ENCODE measurements at places on chromosomes 7 and 10.

DNA sequence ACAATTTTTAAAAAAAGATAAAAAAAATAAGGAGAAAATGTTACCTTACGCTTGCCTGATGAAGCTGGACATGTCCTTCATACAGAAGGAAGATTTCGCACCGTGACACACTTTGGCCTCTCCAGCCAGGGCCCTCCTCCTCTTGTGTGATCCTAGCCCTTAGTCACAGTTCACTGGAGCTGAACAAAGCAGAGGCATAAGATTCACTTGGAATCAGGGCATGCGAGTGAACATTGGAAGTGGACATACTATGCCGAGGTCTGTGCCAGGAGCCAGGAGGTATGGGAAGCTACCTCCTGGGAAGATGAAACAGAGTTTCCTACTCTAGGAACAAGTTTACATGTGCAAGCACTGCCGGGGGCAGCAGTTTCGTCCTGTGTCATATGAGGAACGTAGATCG lies 91.5 kb downstream of the XPNPEP1 start:
- no peak for DNase-seq

GRCh38 chr10:109071539-109071938 lies 851.8 kb downstream of the XPNPEP1 start:
- no peak for DNase-seq

- DNase-seq: no peak
Observed at GRCh38 chr7:108839076-108839475, 269.4 kb downstream of the DNAJB9 start.

DNA sequence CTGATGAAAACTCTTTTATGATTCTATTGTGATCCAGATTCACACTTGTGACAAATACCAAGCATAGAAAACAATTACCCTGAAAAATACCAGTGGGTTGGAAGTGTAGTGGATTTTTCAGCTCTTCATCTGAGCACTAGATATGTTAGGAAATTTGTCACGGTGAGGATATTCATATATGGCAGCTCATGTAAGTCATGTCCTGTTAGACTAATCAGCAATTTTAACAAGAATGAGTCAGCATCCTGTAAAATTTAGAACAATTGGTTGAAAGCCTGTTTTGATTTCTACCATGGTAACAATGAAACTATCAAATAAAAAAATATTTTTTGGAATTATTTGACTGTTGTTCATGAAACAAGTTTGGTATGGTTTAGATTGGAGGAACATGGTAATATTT lies 334.3 kb downstream of the CACNA2D1 start:
- DNase-seq: no peak

DNA sequence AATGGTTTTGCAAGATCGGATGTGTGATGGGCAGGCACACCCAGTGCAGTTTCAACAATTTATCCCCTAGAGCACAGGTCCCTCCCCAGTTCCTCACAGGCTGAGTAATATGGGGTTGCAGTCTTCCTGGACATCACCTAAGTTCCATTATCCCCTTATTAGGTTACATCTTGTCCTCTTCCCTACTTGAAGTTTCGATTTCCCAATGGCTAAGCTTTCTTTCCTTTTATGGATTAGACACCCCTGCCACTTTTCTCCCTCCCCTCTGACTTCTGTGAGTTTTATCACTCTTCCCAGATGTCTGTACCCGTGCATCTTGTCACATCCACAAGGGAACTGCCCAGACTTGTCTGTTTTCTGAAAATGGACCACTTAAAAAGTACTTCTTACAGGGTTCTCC lies 2.4 kb upstream of the NIPSNAP2 start:
- DNase-seq: no peak

GRCh38 chr10:127035827-127036226 lies 130.6 kb downstream of the DOCK1 start:
- no peak for DNase-seq

DNA sequence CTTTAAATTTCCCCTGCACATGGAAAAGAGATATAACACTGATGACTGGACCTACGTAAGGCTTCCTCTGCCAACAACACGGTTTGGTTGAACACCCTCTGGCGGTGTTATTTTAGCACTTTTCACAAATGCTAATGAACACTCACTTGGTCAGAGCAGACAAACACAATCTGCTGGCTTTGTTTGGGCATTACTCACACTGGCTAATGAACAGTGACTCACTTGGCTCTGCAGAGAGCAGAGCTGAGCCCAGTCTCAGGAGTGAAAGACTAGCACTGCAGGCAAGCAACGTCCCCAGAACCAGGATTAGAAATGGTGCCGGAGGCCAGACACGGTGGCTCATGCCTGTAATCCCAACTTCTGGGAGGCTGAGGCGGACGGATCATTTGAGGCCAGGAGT lies 430.8 kb downstream of the PLXNA4 start:
- DNase-seq: no peak

DNA sequence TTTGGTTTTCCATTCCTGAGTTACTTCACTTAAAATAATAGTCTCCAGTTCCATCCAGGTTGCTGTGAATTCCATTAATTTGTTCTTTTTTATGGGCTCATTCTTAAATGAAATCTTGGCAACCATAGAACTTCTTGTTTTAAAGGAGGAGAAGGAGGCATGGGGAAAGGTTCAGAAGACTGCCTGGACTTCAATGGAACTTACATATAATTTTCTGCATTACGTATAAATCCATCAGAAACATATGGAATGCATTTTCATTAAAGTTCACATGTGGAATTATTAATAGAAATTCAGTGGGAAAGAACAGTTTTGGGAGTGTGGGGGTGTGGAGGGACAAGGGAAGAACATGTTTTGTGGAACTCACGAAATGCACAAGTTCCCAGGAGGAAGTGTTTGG lies 176.6 kb upstream of the PRKCQ start:
- no peak for DNase-seq

DNA sequence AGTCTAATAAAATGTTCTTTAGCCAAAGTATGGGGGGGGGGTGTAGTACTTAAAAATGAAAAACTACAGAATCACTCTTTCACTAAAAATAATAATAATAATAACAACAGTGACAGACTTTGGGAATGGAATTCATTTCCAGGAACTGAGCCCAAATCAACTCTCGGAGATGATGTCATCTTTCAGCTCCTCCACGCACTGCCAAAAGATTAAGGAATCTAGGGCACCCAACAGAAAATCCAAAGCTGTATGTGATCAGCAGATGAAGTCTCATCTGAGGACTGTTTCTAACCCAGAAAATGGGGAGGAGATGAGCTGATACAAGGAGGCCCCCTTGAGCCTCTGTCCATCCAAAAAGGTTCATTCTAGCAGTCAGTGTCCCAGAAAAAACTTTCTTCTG lies 54.5 kb downstream of the GRB10 start:
- no peak for DNase-seq

- no peak for DNase-seq
Observed at GRCh38 chr7:29853072-29853471, 46.8 kb downstream of the WIPF3 start.

GRCh38 chr10:60937022-60937421 lies 7.0 kb downstream of the RHOBTB1 start:
- DNase-seq: no peak

- no peak for DNase-seq
Observed at GRCh38 chr10:97012470-97012869, 173.3 kb downstream of the SLIT1 start.

GRCh38 chr10:37520488-37520887 lies 336.9 kb downstream of the ZNF248 start:
- DNase-seq: no peak

DNA sequence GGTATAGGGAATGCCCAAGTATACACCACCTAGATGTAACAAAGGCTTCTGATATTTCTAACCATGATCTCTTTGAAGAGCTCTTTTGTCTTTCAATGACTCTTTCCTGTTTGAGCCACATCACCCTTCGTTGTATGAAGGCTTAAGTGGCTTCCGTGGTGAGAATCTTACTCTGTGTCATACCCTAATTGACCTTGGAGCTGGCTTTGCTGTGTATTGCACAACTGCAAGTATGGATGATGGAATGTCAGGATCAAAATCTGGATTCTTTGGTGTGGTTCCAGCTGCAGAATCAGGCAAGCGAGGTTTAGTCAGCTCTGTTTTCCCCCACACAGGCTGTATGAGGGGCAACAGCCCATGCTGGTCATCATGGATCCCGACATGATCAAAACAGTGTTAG lies 16.0 kb downstream of the CYP3A43 start:
- DNase-seq: no peak

DNA sequence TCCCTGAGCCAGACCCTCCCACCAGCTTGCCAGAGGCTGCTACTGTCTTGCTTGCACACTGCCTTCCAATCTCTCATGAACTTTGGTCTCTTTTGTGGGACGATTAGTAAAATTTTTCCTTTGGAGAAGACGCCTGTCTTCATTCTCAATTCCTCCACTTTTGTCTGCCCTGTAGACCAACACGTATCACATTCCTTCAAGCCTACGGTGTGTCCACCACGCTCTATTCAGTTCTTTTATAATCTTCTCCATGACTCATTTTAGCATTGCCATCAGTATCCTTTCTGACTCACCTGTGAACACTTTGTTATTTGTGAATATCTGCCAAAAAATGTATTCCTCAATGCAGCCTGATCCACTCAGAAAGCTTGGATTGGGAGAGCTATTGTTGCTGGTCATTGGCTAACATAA lies 1.4 kb downstream of the GIMAP5 start:
- no peak for DNase-seq

DNA sequence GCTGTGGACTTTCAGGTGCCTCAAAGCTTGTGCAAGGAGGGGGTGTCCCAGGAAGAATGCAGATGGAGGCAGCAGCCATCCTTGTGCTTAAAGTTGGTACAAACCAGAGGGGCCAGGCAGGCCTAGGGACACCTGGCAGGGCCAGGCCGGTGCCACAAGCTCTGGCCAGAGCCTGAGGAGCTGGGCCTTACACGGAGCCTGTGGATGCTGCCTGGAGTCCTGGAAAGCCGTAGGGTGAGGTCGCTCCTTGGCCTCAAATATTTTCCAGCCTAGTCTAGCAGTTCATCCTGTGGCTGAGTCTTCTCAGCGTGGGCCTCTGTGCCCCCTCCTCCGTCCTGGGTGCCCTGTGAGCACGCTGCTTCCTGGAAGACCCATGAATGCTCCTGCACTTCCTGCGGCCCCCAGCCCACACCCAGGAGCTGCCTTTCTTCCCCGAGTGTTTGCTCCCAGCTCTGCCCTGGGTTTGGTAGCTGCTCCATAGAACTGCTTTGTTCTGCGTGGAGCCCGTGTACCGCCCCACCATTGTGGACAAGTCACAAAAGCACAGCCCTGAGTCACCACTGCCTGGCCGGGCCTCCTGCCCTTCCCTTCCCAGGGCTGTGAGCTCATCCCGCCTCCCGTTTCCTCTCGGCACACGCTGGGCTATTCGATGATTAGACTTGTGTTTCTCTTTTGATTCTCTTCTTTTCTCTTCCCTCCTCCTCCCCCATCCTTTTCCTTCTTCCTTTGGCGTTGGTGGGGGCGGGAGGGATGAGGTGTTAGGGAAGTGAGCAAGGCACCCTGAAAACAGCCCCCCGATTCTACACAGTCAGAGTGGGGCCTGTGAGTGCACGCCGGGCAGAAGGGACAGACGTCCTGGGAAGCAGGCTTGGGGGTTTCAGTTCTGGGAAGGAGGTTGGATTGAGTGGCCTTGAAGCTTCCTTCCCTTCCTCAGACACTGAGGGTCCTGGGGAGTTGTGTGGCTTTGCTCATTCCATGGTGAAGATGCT lies 73.2 kb upstream of the SHH start:
- DNase-seq: no peak

DNA sequence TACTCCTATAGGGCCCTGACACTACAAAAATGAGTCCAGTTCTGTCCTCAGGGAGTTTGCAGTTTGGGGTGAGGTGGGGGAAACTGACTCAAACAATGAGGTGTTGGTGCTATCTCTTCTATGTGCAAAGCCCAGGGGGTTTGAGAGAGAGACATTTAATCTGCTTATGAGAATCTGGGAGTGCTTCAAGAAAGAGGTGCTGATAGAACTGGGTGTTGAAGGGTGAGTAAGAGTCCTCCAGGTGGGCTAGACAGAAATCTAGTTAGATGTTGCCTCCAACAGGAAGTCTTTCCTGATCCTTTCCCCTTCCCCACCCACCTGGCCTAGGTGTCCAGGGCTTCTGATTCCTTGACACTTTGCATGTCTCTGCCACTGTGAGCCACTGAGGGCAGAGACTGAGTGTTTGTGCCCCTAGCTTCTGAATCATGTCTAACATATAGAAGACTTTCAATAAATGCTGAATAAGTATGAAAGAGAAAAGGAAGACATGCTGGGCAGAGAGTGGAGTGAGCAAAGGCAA lies 53.0 kb downstream of the FAM241B start:
- DNase-seq: no peak

GRCh38 chr7:78139335-78139734 lies 340.8 kb downstream of the PHTF2 start:
- no peak for DNase-seq

DNA sequence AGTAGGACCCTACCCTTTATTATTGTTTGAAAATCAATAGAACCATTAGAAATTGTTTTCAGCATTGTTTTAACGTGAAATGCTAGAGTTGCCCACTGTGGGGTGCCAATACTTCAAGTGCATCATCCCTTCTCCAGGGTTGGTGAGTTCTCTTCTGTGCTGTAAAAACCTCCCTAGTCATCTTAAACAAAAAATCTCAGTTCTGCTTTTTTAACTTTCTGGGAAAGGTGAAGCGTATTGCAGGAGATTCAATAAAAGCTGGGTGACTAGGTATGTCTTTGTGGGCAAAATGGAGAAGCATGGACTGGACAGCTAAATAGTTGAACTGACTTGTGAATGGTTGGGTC lies 699.1 kb downstream of the SUGCT start:
- no peak for DNase-seq

GRCh38 chr7:42026622-42027197 lies 210.3 kb downstream of the GLI3 start:
- no peak for DNase-seq

- DNase-seq: no peak
Observed at GRCh38 chr7:102472126-102473041, 6.3 kb downstream of the POLR2J start.

GRCh38 chr7:21927693-21928092 lies 18.0 kb downstream of the CDCA7L start:
- DNase-seq: no peak

- no peak for DNase-seq
Observed at GRCh38 chr10:89360157-89360556, 17.7 kb upstream of the IFIT1B start.

- no peak for DNase-seq
Observed at GRCh38 chr10:57844387-57844998, 423.2 kb downstream of the IPMK start.

DNA sequence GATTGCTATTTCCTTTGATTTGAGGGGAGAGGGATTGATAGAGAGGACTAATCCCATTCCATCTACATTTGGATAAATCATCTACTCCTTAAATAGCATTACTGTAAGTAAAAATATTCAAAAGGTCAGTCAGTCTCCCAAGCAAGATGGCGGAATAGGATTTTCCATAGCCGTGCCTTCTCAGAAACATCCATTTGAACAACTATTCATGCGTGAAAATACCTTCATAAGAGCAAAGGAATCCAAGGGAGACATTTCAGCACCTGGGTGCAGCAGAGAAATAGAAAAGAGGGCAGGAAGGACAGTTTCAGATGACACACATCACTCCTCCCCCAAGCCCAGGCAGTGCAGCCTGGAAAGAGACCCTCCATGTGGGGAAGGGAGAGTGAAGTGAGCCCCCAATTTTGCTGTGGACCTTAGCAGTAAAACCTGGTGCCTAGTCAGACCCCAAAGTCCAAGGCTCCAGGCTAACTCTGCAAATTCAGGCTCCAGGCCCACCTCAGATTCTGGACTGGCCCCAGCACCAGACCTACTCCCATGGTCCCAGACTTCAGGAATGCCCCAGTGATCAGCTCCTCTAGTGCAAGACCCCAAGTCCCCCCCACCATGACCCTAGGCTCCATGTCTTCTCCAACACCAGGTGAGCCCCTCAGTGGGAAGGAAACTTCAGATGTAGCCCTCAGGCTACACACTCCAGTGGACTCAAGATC lies 104.3 kb upstream of the LANCL2 start:
- DNase-seq: no peak
